ENCODE measurements at places on chromosomes 4 and X.

GRCh38 chrX:72366701-72367454 is 61.2 kb upstream of the CITED1 start:
- no peak for DNase-seq

DNA sequence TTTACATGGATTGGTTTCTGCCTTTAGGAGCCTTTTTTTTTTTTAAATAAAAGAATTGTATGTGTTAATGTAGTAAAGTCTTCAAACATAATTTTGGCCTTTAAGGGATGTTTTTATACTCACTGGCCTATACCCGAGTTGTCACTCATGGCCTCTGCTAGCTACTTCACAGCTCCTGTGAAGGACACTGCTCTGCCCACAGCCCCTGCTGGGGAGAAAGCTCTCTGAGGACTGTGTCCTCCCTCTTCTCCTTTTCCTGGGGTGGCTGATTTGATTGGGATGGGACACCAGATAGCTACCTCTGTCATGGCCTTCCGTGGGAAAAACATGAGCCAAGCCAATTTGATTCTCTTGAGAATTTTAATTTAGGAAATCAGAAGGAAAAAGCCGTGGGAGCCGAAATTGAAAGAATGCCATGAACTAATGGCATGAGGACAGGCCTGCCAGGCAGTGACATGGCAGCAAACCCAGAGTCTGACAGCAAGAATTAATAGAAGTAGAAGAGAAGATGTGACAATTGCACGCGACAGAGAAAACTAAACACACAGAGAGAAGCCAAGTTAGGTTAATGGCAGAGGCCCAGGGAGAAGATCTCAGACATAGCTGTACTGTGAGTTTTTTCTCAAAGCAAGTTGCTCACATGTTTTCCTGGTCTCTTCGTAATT is 81.4 kb downstream of the ARHGAP10 start:
- DNase-seq = no peak

GRCh38 chr4:186808630-186809018 is 85.0 kb upstream of the FAT1 start:
- no peak for DNase-seq

- DNase-seq = no peak
These were observed 761.0 kb downstream of the IL1RAPL1 start for GRCh38 chrX:29348288-29348687.

DNA sequence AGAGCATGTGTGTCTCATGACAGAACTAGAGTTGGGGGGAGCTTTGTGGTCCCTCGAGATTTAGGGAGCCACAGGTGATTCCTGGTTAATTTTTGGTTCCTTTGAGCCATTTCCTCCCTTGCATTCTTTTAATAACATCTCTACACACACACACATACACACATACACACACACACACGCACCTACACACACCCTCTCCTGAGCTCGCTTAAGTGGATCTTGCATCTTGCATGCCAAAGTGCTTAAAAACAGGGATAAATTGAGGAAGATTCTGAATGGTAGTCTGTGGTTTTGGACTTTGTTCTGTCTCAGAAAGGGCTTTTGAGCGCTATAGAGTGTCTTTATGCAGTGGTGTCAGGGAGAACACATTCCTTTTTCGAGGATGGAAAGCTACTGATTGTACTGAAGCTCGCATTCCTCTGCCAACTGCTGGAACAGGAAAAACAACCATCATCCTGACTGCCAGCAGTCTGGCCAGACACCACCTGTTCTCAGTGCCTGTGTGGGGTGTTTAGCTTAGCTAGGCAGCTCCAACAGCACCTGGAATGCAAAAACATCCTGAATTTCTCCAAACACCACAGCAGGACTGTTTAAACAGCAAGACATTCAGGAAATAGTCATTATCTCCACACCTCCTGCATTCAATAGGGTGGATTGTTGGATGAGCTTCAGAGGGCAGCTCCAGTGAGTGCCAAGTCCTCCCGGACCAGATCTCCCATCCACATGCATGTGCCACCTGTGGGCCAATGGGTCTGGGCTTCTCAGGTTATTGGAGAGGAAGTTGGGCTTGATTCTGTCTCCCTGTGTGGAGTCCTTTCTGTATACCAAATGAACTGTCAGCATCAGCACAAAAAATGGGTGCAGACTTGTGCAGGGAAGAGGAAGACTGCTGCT is 21.9 kb upstream of the IGFBP7 start:
- no peak for DNase-seq

DNA sequence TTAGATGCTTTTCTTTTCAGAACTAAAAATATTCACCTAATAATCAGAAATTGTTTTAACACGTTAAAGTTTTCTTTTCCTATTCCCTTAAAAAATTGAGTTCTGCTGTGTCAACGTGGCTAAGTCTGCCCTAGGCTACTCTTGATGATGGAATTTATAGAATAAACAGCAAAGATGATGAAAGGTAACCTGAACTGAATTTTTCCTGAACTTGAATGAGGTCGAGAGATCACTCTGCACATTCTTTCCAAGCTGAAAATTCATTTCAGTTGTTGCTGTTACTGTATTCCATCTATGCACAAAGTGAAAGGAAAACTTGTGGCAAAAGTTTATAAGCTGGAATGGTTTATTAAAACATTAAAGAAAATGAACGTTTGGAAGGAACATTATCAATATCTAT is 245.9 kb upstream of the GIMD1 start:
- DNase-seq = no peak

DNA sequence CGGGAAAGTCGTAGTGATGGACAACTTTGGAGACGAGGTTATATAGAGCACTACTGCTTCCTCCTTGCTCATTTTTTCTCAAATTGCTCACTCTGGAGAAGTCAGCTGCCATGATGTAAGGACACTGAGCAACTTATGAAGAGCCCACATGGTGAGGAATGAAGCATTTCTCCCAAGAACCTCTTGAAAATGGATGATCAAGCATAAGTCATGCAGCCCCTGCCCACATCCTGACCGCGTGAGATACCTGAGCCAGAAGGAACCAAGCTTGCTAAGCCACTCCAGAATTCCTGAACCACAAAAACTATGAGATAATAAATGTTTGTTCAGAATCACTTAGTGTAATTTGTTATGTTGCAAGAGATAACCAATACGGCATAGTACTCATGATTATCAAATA is 42.8 kb downstream of the PDE5A start:
- DNase-seq = no peak

DNA sequence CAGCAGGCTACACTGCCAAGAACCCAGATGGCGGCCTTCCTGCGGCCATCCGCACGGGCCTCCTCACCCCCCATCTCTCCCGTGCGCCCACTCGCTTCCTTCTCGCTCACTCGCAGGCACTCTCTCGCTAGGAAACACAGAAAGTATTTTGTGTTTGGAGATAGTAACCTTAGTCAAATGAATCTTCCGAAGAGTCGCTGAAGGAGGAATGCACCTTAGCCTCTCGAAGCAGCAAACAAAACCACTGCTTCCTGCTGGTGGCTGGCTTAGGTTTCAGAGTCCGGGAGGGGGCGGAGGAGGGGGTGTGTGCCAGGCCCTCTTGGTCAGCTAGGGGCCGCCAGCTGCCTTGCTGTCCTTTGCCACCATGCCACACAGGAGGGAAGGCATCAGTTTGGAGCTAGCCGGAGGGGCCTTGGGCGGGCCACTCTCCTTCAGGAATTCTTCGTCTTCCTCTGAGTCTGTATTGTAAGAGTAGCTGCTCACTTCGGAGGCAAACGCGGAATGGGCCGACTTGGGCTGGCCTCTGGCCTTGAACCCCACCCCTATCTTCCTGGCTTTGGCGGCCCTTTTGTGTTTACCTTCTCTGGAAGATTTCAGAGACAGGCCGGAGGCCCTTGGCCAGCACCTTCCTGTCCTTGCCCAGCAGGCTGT is 73.2 kb upstream of the UCP1 start:
- DNase-seq = no peak
